ENCODE measurements at places on chromosomes 6 and 20.

GRCh38 chr6:5569491-5569890 lies 308.2 kb downstream of the FARS2 start:
- no peak for DNase-seq

DNA sequence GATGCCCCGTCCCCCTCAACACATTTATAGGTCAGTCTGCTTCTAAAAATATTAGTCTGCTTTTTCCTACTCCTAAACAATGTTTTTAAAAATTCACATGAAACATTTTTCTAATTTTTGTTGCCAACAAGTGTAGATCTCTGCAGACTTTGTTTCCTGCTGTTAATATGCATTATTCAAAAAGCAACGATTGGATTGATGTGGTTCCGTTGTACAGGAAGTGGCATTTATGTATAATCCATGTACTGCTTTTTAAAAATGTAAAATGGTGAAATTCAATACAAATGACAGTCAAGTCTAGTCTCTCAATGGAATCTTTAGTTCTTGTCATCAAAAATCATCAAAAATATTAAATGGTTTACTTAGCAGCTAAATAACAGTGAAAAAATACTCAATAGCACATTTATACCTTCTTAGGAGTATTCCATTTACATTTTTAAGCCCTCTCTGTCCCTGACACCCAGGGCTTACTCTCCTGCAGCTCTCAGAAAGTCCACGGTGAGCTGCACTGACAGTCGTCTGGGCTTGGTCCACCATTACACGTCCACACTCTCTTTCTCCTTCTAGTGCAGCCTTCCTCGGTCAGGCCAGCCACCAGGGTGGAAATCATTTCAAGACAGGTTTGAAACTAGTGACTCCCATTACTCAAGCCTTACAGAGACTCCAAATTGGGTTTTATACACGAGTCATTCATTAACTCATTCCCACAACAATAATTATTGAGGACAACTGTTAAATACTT lies 211.5 kb downstream of the TMEM200A start:
- no peak for DNase-seq

DNA sequence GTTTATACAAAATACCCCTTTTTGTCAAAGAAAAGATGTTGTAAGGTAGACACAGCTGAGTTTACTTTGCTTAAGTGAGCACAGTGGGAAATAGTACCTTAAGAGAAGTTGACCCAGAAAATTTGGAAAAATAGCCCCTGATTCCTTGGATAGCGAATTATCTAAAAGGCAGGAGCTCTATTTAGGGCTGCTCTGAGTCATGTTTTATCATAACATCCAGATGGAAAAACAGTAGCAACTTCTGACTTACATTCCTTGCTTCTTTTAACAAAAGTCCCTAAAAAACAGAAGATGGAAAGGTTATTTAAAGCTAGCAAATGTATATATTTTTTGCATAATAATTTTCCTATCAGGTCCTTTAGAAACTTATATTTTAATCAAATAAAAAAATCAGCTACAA lies 59.0 kb downstream of the THEMIS start:
- no peak for DNase-seq

GRCh38 chr6:106648651-106649308 lies 19.4 kb downstream of the QRSL1 start:
- no peak for DNase-seq

DNA sequence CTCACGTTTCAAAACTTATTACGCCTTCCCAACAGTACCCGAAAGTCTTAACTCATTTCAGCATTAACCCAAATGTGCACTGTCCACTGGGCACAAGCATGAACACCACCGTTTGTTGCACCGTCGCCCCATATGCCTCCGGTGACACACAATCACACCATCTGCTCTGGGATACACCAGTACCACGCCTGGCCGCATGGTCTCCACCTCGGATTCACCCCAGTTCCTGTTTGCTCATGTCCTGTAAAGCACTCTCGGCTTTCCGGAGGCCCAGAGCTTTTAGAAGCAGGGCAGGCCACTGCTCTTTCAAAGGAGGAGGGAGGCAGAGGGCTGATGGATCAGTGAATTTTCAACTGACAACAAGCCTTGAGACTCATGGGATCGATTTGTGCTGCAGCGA lies 1570.0 kb upstream of the DEFB115 start:
- no peak for DNase-seq

DNA sequence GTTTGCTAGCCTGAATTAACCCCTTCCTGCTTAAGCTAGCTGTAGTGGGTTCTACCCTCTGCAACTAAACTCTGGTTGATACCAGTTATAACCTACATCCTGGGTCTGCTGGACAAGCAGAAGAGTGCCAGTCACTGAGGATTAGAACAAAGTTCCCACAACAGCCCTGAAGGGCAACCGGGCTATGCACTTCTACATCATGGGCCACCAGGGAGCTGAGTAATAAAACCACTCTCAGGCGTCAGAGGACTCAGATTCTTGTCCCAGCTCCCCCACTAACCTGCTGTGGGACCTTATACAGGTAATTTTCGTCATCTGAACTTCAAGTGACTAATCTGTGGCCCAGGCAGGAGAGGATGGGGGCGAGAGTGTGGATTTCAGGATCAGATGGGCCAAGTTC lies 56.8 kb downstream of the EYA2 start:
- no peak for DNase-seq

DNA sequence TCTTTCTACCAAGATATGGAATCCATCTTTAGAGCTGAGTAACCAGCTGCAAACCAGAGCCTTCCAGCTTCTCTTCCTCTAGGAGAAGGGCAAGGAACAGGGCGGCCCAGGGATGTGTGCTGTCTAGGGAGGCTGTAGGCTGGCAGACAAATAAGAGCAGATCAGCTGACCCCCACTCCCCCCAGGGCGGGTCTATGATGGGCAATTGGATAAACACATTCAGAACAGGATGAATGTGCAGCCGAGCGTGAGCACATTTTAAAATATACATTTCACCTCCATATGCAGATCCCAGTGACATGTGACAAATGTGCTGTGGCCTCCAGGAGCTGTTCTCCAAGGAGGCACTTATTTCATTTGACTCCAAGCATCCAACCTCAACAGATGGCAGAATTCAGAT lies 580.1 kb downstream of the PTPRT start:
- no peak for DNase-seq

DNA sequence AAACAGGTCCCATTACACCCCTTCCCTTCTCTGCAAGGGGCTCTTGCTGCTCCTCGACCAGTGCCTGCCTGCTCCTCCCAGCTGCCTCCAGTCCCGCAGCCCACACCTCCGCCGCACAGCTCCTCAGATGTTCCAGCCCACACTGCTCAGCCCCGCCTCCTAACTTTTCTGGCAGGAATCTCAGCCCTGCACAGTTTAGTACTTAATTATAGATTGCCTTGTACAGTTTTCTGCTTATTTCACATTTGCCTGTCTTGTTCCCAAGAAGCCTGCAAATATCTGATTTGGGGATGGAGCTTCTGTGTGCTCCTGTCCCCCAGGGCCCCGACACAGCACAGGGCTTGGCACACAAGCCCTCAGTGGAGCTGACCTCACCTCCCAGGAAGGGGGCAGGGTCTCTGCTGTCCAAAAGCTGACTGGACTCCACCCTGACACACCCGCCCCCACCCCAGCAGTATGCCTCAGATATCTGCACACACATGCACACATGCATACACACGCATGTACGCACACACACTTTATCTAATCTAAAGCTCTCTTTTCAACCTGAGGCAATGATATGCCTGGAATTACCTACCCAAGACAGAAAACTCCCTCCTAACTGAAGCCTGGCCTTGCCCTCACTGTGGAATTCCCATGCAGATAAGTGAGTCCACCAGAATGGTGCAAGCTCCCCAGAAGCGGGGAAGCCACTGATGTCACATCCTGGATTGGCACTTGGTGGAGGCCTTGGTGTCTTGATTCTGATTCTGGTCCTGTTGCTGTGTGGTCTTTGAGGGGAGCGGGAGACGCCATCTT lies 1.2 kb upstream of the PNPLA1 start:
- DNase-seq = no peak

DNA sequence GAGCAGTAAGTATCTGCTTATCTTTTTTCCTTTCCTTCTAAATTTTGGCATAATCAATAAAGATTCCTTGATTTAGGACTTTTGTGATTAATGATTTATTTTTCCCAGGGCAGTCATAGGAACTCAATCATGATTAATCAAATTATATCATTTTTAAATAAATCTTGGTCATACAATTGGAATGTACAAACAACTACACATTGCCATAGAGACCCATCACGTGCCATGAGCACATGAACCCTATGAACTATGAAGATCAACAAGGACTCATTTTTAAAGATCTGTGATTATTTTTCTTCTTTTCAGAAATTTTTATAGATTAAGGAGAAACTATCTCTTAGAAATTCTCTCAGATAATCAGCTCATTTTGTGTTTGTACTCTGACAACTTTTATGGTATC lies 622.4 kb downstream of the BCKDHB start:
- no peak for DNase-seq

DNA sequence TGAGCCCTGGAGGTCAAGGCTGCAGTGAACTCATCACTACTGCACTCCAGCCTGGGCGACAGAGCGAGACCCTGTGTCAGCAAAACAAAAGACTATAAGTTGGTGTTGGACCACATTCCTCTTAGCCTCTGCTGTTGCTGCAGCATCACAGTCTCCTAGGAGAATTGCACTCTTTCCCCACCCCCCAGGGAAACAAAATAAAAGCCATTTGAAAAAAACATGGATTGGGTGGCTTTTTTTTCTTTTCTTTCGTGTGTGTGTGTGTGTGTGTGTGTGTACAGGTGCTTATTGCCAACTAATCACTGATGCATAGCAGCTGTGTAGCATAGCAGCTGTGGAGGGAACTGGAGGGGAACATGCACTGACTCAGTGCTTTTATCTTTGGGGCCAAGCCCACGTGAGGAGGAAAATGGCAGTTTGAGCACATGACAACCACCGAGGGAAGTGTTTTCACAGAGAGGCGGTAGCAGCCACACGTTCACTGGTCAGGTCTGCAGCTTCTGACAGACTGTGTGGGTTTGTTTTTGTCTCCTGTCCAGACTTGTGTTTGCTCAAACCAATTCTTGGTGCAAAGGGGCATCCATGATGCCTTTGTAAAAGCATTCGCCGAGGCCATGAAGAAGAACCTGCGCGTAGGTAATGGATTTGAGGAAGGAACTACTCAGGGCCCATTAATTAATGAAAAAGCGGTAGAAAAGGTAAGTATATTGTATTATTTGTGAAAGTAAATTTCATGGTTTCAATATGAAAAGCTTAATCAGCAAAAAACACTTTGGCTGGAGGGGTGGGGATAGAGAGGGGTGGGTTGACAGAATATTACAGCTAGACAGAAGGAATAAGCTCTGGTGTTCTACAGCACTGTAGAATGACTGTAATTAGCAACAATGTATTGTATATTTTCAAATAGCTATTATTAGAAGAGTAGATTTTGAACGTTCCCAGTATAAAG lies 27.7 kb downstream of the ALDH5A1 start:
- DNase-seq = no peak

GRCh38 chr6:43243664-43244321 lies 512 bp downstream of the TTBK1 start:
- no peak for DNase-seq

DNA sequence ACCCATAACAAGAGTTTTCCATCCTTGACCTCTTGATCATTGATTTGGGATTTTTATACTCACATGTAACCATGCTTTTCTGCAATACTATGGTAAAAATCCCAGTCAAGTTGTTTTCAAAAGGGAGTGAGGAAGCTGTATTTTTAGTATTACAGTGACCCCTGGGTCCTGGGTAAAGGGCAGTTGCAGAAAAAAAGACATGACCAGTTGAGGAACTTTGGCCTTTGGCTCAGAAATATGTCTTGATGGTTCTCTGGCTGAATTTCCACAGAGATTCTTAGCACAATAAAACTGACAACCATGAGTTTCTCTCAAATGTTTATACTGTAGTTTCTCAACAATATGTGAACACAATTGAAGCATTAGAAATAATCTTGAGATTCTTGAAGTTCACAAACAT lies 28.6 kb upstream of the PRL start:
- DNase-seq = no peak

DNA sequence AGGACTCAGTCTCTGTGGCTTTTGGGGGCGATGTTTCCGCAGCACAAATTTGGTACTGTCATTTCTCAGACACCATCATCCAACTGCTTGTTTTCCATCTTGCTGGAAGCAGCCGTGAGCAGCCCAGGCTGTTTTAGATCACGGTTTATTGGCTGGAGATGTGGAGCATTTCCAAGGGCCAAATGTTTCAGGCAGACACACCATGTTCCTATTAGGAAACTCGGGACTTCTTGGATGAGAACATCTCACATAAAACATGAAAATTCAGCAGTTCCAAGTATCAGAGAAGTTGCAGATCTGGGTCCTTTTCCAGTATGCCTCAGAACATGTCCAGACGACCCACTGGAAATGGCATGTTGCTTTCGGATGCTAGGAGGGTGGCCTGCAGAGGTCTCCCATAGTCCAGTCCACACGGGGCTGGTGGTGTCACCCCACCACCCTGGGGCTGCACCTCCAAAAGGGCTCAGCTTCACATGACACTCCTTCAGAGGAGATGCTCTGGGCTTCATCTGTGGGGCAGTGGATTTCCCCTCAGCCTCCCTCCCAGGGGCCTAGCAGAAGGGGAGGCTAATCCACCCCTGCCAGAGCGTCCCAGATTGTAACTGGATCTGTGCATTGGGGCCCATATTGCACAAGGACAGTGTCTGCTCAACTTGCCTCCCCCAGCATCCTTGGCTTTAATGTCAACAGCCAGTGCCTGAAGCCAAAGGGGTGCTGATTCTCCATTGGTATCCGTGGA lies 176.3 kb downstream of the SCP2D1 start:
- no peak for DNase-seq

DNA sequence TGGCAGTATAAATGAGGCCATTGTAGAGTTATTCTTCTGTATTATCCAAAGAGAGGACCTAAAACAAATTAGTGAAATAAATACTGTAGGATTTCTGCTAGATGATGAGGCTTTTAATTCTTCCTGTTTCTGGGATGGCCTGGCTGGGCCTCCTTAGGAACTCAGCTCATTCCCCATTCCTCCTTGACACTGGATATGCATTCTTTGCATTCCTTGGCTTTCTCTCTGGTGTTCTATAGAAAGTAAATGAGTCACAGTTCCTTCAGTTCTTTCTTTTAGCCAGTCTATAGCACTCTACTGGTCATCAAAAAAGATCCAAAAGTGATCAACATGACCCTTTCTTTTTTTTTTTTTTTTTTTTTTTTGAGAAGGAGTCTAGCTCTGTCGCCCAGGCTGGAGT lies 8.6 kb downstream of the OR10C1 start:
- DNase-seq = no peak

- DNase-seq = no peak
Observed at GRCh38 chr20:10472871-10473270, 37.8 kb downstream of the SLX4IP start.
